ENCODE measurements at places on chromosomes 5 and 9. TPM values are rescaled to one million over a fixed set of nuclear protein-coding genes. Genes with fewer than 3 reads are reported as not detected.

ORM2 gene
- not detected for total RNA-seq

CDO1 gene
- 1.1 TPM for total RNA-seq

ANKRD20A1 gene
- total RNA-seq: 1.6 TPM

KCNMB1 gene
- not detected for total RNA-seq

- DNase-seq: no peak
These were observed 1.6 kb downstream of the GRK6 start for GRCh38 chr5:177427919-177428573.

- no peak for DNase-seq
These were observed 975 bp upstream of the HAVCR1 start for GRCh38 chr5:157059891-157060290.

- no peak for DNase-seq
These were observed 3.6 kb upstream of the FAM120AOS start for GRCh38 chr9:93457006-93457405.

- DNase-seq: no peak
These were observed 3.8 kb downstream of the FAM219A start for GRCh38 chr9:34454571-34455065.

DNA sequence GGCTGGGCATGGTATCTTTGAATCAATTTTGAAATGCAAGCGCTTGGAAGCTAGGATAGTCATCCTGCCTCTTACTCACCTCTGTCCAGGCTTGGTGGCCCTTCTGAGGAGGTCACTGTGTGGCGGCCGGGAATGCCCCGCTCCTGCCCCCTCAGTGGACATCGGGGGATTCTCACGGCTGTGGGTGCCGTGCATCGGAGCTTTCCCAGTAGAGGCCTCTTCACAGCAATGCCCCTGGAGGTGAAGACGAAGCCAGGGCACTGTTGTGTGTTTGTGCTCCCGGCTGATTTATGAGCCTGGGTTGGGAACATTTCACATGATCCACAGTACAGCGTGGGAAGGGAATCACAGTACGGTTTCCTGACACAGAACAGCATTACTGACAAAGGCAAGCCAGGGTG lies 147.5 kb downstream of the NXNL2 start:
- no peak for DNase-seq

All from CD4-positive, alpha-beta memory T cell (primary cell).